Bone marrow (tissue), 2 donors: ENCODE measurements at places on chromosomes 2 and 18.

- DNase-seq: no peak
Observed at GRCh38 chr2:235669983-235670962, 176.4 kb downstream of the AGAP1 start.

DNA sequence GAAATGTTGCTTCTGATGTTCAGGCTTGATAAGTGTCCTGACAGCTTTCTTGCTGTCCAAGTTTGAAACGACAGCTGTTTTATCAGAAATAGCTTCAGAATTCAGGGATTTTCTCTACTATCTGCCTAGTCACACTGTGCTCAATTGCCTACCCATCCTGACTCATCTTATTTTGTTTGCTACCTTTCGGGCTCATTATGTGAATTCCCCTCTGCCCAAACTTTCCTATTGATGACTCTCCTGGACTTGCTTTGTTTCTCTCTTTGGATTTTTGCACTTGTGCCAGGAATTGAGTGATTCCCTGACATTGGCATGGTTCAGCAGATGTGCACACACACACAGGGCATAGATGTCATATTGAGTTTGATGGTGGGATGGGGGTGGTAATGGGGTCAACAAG, 1052.6 kb upstream of the PIK3C3 start:
- DNase-seq: no peak

DNA sequence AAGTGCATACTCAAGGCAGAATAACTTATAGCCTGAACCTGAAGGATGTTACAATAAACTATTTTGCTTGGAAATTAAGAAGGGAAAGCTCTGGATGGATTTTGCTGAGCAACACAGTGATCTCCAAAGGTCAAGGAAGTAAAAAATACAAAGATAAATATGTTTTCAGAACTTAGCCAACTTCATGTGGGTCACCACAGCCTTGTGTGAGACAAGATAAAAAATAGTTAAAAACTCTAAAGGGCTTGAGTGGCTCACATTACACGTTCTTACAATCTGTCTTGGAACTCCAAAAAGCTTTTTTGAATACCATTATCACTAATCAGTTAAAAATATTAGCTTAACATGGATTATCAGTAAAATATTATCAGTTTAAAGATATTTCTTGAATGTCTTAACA, 28.9 kb upstream of the MTX2 start:
- no peak for DNase-seq

GRCh38 chr2:8893474-8893873, 56.1 kb upstream of the KIDINS220 start:
- DNase-seq: no peak

- DNase-seq: no peak
Observed at GRCh38 chr2:180268006-180268405, 260.9 kb upstream of the CWC22 start.

DNA sequence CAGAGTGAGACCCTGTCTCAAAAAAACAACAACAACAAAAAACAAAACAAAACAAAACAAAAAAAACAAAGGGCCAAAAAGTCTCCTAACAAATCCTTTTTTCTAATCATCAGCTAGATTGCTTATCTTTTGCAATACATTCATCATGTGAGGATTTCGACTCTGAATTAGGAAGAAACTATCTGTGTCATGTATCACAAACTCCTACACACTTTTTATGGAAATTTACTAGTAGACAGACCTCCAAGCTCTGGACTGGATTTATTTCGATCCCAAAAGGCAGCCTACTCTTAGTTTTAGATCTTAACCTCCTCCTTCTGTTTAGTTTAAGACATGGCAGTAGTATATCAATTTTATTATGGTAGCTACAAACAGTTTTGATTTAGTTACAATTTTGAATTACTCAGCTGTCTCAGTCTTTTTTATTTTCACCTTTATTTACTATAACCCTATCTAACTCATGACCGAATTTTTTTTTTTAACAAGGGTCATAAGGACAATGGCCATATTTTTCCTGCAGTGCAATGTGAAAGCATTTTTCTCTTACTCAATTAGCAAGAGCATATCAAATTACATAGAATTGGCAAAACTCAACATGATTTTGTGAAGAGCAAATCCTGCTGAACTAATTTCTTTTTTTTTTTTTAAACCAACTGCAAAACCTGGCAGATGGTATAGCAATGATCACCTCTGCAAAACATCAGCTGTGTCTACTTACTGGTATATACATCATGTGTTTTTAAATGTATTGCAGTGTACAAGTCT, 10.7 kb upstream of the CCDC88A start:
- DNase-seq: no peak

GRCh38 chr2:228107846-228108245, 73.6 kb downstream of the SPHKAP start:
- no peak for DNase-seq

DNA sequence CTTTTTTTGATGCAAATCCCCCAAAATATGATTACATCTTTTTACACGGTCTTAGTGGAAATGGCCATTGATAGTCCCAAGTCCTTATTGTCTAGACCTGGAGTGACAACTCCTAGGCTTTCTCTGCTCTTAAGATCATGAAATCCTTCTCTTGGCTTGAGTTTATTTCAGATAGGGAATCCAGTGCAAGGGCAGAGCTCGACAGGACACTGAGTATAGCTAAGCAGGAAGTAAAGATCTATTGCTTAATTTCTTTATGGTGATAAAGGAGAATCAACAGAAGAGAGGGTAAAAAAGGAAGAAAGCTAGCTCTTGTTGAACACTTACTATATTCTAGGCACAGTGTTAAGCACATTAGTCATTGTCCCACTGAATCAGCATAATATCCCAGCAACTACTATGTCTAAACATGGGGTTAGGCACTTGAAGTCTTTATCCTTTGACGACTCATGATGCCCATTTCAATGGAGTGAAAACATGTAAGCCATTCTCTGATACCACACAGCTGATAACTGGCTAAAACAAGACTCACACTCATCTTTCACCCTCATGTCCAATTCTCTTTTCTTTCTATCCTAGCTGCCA, 74.1 kb upstream of the LRATD1 start:
- no peak for DNase-seq

GRCh38 chr2:140023291-140023690, 1243.1 kb upstream of the NXPH2 start:
- no peak for DNase-seq

DNA sequence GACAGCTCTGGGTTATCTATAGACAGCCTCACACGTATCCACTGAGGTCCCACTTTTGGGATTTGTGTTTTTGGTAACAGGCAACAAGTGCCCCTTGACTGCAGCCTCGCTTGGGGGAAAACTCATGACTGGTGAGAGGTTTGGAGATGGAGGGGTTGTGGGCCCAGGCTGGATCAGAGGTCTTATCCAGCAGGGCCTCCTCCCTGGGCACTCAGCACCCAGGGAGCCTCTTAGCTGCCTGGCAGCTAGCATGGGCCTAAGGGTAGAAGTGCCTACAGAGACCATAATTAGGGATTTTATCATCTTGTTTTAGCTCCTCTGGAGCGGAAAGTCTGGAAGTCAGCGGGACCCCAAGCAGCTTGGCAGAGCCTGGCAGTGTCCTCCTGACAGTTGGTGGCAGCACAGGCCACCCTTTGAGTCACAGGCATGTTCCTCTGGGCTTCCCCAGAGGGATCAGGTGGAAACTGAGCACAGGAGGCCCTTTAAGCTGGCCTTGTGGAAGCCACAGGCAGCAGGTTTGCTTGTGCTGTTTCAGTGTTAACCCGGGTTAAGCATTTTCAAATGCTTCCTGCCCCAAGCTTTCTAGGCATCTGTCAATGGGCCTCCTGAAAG, 143.1 kb downstream of the KCTD1 start:
- no peak for DNase-seq

GRCh38 chr2:624551-625347, 52.5 kb downstream of the TMEM18 start:
- DNase-seq: no peak

DNA sequence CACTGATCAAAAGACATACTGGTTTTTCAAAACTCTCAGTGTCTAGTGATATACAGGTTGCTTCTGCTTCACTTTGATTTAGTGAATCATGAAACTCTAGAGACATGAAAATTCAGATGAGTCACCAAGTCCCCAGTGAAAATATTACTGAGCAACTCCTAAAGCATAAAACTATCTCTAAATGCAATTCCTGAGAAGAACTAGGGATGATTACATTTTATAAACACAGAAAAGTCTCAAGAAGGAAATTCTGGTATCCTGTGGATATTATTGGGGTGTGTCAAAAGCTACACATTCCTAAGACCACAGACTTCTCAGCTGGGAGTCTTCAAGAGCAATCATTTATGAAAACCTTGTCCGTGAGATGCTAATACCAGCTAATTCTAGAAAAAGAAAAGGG, 9.7 kb downstream of the LRRTM4 start:
- no peak for DNase-seq

- no peak for DNase-seq
Observed at GRCh38 chr18:48605408-48605845, 66.6 kb downstream of the CTIF start.

GRCh38 chr18:72704202-72704601, 160.1 kb upstream of the CBLN2 start:
- no peak for DNase-seq

- DNase-seq: no peak
Observed at GRCh38 chr2:233082931-233083755, 23.0 kb downstream of the INPP5D start.

- DNase-seq: no peak
Observed at GRCh38 chr2:66573821-66574233, 138.9 kb downstream of the MEIS1 start.

- DNase-seq: no peak
Observed at GRCh38 chr2:75564713-75565359, 4.1 kb upstream of the EVA1A start.

GRCh38 chr2:89000235-89000634, 308.8 kb downstream of the RPIA start:
- no peak for DNase-seq

DNA sequence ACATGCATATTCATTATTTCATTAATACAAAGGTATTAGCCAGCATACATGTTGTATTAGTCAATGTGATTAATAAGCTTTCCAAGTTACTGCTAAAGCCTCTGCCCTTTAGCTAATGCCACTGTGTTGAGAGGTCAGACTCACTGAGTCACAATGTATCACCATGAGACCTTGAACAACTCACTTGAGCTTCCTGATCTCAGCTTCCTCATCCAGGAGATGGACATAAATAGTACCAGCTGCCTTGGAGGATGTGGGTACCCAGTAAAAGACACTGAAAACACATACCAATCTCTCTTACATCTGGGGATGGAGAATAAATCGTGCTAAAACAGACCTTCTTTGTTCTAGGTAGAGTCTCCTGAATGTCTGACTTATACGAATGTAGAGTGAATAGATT, 224.6 kb downstream of the EPHA4 start:
- no peak for DNase-seq

DNA sequence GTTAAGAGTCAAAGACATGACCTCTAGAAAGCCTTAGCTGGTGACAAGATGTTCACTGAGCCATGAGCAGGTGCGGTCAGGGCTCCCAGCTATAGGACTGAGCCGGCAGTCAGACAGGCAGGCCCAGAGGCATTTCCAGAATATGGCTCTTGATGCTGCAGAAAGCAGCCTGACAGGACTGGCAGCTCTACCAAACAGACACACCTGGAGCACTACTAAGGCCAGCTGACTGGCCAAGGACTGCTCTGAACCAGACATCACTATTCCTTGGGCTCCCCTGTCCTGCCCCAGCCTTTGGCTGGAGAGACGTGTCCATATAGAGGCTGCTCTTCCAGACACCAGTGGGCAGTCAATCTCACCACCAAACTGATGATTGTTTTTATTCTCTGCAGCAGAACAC, 98.8 kb downstream of the RIF1 start:
- DNase-seq: no peak

DNA sequence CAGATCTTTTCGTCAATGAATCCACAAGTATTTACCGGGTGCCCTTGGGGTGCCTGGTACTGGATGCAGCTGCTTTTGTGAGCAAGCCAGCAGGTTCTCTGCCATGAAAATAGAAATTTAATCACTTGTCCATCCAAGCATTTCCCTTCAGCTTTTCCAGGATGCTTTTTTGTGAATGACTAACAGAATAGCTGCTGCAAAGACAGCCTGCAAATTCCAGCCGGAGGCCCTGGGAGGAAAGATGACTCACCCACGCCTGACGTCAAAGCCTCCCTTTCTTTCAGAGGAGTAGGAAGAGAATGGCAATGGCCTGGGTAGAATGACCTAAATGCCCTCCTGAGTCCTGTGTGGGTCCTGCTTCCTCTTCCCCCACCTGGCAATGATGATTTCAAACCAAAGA, 111.9 kb downstream of the AP1S3 start:
- no peak for DNase-seq

DNA sequence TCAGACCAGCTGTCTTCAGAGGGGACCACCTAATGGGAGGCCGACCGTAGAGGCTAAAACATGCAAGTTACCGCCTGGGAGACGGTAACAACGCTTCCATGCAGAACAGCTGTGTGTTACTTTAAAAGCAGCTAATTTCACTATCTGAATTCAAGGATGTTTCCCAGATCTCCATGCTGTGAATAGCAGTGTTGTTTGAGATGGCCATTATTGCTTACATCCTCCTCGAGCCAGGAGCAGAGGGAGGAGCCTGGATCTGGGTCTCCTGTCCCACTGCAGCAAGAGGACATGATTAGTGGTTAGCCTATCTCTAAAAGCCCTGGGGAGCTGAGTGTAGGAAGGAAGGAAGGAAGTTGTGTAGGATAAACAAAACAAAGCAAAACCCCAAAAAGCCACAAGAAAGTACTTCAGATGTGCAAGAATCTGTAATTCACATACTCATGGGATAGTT, 50.9 kb downstream of the ACTR2 start:
- no peak for DNase-seq

DNA sequence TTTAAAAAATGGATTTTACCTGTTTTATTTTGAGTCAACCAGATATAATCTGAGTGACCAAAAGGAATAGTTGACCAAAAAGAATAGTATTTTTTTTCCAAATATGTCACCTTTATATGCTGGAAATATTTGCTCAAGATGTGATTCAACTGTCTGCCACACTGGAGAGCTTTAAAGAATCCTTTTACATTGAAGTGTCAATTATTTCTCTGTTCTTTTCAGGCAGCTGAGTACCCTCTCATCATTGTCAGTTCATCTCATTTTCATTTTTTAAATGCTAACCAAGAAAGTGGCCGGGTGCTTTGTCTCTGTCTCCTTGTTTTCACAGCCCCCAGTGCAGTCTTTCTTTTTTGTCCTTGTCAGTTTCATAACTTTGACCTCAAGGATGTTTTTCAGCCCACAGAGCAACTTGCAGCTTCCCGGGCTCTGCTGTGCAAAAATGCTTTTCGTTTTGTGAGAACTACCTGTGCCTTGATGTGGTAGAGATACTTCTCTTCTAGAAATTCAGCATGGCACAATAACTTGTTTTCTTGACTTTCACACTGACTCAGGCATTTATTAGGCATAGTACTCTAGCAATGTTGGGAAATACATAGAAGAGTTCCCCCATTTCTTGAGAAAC, 23.4 kb upstream of the CERS6 start:
- DNase-seq: no peak

- no peak for DNase-seq
Observed at GRCh38 chr2:218470448-218470847, 51.5 kb downstream of the VIL1 start.
